ENCODE measurements at places on chromosomes 4 and X.
A peak's percentile ranks its signal among the peaks of the same experiment; 100 is the strongest.

DNA sequence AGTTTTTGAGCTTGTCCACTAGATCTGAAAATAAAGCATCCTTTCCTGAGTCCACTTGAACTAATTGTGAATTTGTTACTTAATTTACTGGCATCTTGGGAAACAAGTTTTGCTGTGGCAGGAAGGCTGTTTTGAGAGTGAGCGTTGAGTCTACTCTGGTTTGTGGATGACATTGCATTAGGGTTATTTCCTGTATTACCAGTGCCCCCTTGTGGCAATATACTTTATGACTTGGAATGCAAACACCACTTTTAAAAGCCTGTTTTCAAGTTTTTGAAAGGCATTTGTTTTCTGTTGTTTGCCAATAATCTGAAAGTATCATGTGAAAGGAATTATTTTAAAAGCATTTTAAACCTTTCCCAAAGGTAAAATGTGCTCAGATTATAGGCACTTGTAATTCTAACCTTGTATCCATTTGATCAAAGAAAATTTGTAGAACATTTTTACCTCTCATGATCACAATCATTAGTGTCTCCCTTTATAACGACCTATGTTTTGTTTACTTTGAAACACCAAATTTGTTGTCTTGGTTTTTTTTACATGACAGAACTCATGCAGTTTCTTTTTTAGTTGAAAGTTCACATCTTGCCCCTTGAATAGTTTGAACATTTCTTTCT lies 18.0 kb upstream of the CYP2U1 start:
- H3K4me1 ChIP-seq: no peaks in the 10 kb centered on the region
- no peaks in the 10 kb centered on the region for H3K36me3 ChIP-seq
- peaks cover 4% of the 10 kb centered on the region for H3K27me3 ChIP-seq
- DNase-seq: peak; percentile 22
- H3K27ac ChIP-seq: no peak overlapping the region

DNA sequence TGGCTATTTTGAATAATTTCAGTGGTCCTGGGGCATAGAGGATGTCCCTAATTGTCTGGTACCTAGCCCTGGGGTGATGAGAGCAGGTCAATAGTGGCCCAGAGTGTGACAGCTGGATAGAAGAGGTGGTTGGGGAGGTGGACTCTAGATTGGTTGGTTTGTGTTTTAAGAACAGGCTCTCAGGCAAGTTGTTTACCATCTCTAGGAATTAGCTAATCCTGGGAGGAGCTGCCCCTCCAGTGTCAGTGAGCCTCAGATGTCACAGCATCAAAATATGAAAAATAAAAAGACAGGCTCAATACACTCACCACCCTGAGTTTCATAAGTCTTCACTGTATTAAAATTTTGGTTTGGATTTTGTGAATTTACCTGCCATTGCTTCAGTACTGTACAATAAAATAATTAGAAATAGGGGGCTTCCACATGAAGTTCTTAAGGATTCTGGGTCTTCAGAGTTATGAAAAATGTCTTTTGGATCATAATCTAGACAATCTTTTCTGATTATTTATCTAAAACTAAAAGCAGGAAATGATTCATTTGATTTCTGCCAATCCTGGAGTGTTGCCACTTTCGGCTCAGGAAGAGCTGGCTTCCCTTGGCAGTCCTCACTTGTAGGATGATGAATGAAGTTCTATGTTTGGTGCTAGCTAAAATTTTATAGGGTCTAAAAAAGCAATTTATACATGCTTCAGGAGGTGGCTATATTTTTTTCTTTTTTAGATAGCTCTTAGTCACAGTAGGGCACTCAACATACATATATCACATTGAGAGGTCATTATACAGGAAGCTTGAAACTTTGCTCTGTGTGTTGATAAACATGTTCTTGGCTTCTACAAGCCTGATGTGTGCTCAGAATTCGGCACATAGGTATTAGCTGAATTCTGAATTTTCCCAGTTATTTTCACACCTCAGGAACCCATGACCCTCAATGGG lies 395.1 kb downstream of the RAB28 start:
- H3K27me3 ChIP-seq: no peaks in the 10 kb centered on the region
- DNase-seq: no peak
- no peak overlapping the region for H3K27ac ChIP-seq
- no peak overlapping the region for H3K4me3 ChIP-seq
- H3K36me3 ChIP-seq: no peaks in the 10 kb centered on the region

DNA sequence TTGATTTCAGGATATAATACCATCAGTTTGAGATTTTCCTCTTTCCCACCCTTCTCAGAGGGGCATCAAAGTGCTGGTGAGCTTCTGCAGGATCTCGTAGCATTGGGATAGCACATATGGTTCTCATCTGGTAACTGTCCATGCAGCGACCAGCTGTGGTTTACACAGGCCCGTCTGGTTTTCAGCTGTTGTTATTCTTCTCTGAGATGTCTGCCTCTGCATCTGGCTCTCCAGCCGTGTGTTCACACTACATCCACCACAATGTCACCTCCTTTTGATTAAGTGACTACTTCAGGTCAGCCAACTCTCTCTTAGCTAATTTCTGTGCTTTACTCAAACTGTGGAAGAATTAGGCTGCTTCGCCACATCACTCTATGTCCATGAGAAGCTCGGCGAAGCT lies 676.7 kb upstream of the TENM3 start:
- no peaks in the 10 kb centered on the region for H3K36me3 ChIP-seq
- no peak for DNase-seq
- no peak overlapping the region for H3K4me3 ChIP-seq
- no peaks in the 10 kb centered on the region for H3K4me1 ChIP-seq
- H3K27ac ChIP-seq: no peak overlapping the region
- H3K27me3 ChIP-seq: no peaks in the 10 kb centered on the region

GRCh38 chrX:136731798-136732197 lies 48.9 kb downstream of the ARHGEF6 start:
- H3K36me3 ChIP-seq: peaks cover 36% of the 10 kb centered on the region
- H3K27ac ChIP-seq: no peak overlapping the region
- no peak overlapping the region for H3K4me3 ChIP-seq

- no peaks in the 10 kb centered on the region for H3K27me3 ChIP-seq
- no peak overlapping the region for H3K4me3 ChIP-seq
- no peak overlapping the region for H3K27ac ChIP-seq
- no peaks in the 10 kb centered on the region for H3K4me1 ChIP-seq
These were observed 73.0 kb upstream of the WDFY3 start for GRCh38 chr4:85039526-85039925.

DNA sequence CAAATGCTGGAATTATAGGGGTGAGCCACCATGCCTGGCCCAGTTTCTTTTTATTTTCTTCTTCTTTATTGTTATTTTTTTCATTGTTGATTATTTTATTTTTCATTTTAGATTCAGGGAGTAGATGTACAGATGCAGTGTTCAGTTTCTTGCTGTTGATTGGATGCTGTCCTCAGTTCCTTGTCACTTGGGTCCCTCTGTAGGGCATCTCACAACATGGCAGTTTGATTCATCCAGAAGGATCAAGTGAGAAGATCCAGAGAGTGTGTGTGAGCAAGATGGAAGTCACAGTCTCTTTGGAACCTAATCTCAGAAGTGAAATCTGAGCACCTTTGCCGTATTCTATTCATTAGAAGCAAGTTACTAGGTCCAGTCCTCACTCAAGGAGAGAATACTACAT lies 20.9 kb downstream of the HMGB3 start:
- no peaks in the 10 kb centered on the region for H3K36me3 ChIP-seq
- H3K4me1 ChIP-seq: no peaks in the 10 kb centered on the region
- H3K4me3 ChIP-seq: no peak overlapping the region
- peaks cover 6% of the 10 kb centered on the region for H3K27me3 ChIP-seq
- H3K27ac ChIP-seq: no peak overlapping the region
- no peak for DNase-seq

- H3K27ac ChIP-seq: peak overlapping the region; percentile 77
- no peak overlapping the region for H3K4me3 ChIP-seq
- H3K4me1 ChIP-seq: peaks cover 23% of the 10 kb centered on the region
- H3K36me3 ChIP-seq: peaks cover 19% of the 10 kb centered on the region
These were observed 18.4 kb upstream of the TBC1D1 start for GRCh38 chr4:37872310-37872988.

- no peaks in the 10 kb centered on the region for H3K36me3 ChIP-seq
- H3K27ac ChIP-seq: no peak overlapping the region
- no peaks in the 10 kb centered on the region for H3K4me1 ChIP-seq
- no peak overlapping the region for H3K4me3 ChIP-seq
These were observed 45.0 kb upstream of the SH3RF1 start for GRCh38 chr4:169315530-169316343.

- no peaks in the 10 kb centered on the region for H3K27me3 ChIP-seq
- no peak for DNase-seq
- no peaks in the 10 kb centered on the region for H3K36me3 ChIP-seq
- H3K4me3 ChIP-seq: no peak overlapping the region
- no peaks in the 10 kb centered on the region for H3K4me1 ChIP-seq
- H3K27ac ChIP-seq: no peak overlapping the region
These were observed 383.3 kb downstream of the SMARCA1 start for GRCh38 chrX:129139837-129140598.

GRCh38 chrX:101774340-101774739 lies 114.7 kb upstream of the ARMCX2 start:
- H3K27ac ChIP-seq: no peak overlapping the region
- H3K36me3 ChIP-seq: no peaks in the 10 kb centered on the region
- H3K4me1 ChIP-seq: no peaks in the 10 kb centered on the region
- no peak for DNase-seq
- H3K4me3 ChIP-seq: no peak overlapping the region

Measured in activated naive CD4-positive, alpha-beta T cell treated with anti-CD3 and anti-CD28 coated beads, Interleukin-2, amount 10 ng/mL, durations not matched to agents 7 days and 5 days (primary cell).